ENCODE measurements at places on chromosomes 1 and 21.
A peak's percentile ranks its signal among the peaks of the same experiment; 100 is the strongest.

DNA sequence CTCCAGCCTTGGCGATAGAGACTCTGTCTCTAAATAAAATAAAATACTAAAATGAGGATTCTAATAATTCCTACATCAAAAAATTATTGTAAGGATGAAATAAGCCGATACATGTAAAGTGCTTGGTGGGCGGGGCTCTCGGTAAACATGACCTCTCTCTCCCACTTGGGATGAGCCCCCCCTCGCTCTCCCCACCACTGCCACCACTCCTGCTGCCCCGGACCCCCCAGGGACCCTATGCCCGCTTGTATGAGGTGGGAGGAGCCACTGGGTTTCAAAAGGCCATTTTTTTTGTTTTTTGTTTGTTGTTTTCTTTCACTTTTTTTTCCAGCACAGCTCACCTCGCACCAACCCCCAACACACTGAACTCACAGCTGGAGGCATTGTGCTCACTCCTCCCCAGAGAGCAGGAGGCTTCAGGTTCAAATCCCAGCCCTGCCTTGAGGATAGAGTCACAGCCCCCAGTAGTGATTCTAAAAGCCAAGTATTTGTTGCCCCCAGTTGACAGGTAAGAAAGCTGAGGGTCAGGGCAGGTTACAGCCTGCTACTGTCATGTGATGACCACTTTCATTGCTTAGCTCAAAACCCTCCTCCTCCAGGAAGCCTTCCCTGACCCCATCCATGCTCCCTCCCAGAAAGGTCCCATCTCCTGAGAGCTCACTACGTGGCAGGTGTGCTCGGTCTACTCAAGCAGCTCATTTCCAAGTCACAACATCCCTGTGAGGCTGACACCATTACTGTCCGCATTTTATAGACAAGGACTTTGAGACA is 4.2 kb downstream of the SDC3 start:
- DNase-seq, result no peak

DNA sequence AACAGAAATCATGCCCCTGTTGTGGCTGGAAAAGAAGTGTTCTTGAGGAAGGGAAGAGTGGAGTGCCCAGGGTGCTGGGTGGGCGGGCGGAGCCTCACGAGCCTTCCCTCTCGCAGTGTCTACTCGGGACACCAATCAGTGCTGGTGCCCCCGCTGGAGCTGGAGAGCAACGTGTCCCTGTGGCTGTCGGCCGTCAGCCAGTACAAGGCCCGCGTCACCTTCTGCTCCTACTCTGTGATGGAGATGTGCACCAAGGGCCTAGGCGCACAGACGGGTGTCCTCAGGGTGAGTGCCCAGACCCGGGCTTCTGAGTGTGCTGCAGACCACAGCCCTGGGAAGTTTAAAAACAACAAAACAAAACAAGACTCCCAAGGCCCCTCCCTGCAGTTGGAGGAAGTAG is 47.4 kb downstream of the S100B start:
- DNase-seq, result no peak

- no peak for DNase-seq
These were observed 291.6 kb downstream of the SMYD3 start for GRCh38 chr1:246215510-246215903.

DNA sequence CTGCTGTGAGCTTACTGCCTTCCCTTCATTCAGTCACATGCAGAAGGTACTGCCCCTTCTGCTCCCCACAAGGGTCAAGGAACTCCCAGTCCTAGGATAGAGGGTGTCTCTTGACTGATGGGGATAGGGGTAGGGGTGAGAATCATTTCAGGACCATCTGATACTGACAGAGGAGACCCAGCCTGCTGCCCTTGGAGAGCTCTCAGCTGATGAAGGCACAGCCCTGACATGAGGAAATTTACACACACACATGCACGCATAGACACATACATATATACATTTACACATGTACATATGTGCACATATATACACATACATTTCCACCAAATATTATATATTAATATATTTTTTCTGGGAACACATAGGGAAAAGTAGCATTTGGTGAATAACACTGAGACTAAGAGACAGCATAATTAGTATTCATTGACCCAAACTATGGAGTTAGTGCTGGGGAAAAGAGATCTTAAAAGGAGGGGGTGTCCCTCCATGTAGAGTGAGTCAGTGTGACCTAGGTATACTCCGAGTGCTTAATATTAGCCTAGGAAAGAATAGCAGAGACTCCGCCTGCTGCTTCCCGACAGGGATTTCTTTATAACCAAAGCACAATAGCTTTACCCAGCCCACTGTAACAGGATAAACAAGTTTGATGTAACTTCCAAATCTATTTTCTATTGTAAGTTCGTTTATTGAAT is 27.6 kb upstream of the HHAT start:
- DNase-seq, result no peak

GRCh38 chr1:97033949-97034348 is 312.4 kb downstream of the PTBP2 start:
- DNase-seq, result no peak

GRCh38 chr1:60170709-60171108 is 97.1 kb upstream of the C1orf87 start:
- DNase-seq, result no peak

DNA sequence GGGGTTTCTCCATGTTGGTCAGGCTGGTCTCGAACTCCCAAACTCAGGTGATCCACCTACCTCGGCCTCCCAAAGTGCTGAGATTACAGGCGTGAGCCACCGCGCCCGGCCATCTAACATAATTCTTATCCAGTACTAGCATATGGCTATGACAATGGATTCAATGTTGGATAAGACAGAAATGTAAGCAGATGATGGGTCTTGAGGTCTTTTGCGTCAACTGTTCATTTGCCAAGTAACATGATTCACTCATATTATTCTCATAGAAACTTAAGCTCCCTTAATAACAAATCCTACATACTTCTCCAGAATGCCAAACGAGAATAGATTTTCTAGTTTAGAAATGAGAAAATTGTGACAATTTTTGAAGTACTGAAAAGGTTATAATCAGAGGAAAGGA is 170.3 kb downstream of the RGS7 start:
- DNase-seq, result no peak

DNA sequence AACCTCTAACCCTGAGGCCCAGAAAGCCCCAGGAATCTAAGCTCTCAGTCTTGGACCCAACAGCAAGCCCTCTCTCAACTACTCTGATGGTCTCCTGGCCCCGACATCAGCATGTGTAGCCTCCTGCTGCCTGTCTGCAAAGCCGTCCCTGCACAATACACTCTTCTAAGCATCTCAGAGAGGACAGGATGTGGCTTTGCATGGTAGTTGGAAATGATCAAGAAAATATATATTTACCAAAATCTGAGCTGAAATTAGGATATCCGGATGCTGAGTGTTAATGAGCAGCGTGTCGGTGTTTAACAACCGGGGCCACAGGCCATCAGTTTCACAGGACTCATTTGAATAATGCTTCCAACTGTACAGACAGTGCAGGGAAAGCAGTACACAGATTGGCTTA is 59.1 kb upstream of the SIM2 start:
- DNase-seq, result no peak

- no peak for DNase-seq
These were observed 69.6 kb downstream of the SDCCAG8 start for GRCh38 chr1:243325305-243325890.

DNA sequence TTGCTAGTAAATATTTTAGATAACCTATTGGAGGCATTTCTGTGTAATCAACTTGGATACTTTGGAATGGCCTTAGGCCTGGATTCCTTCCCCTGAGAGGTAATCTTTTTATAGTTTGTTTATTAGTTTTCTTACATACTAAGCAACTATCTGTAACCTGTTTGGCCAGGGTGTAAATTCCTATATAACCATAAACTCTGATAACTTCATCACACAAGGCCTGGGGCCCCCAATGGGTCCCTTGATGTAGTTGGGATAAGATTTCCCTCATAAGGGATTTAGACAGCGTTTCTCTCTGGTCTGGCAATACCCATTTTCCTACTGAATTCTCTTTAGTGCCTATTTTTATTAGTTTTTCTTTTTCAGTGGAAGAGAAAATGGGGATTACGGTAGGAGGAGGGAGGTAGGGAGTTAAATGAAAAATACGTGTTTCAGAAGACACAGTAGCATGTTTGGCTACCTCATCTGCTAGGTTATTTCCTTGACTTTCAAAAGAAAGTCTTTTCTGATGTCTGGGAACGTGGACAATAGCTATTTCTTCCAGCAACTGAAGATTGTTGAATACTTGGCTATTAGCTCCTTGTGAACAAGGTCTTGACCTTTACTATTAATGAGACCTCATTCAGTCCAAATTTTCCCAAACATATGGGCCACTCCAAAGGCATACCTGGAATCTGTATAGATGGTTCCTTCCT is 7.4 kb upstream of the AADACL3 start:
- DNase-seq, result no peak

GRCh38 chr1:42940851-42941639 is 17.6 kb downstream of the SLC2A1 start:
- DNase-seq, result no peak

DNA sequence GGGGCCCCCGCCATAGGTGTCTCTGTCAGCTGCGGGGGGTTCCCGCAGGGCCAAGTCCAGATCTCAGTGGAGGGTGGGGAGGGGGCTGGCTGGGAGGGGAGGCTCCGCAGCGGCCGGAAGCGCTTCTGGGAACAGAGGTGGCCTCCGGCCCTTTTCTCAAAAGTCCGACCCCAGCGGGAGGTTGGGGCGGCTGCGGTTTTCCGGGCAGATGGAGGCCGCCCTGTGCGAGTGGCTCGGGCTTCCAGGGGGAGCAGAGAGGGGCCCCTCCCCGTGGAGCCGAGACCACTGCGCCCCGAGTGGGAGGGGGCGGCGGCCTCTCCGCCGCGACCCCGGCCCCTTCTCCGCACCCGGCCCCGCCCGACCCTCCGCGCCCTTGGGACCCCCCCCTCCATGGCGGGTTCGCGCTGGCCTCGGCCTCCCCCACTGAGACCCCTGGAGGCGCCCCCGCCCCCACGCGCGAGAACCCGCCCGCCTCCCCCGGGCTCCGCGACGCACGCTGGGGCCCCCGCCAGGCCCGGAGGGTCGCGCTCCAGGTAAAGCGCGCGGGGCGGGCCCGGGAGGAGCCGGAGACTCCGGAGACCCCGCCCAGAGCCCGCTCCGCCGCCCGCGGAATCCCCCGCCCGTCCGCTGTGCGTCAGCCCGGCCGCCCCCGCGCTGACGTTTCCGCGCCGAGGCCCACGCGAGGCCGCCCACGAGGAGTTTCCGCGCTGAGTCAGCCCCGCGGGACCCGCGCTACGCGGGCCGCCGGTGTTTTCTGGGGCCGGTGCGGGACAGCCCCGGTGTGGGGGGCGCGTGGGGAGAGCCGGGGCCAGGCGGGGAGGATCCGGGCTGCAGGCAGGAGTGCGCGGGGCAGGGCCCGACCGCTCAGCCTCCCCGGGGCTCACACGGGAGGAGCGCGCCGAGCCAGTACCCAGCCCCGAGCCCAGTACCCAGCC is 5.2 kb downstream of the TNFRSF18 start:
- DNase-seq, result peak; percentile 88

DNA sequence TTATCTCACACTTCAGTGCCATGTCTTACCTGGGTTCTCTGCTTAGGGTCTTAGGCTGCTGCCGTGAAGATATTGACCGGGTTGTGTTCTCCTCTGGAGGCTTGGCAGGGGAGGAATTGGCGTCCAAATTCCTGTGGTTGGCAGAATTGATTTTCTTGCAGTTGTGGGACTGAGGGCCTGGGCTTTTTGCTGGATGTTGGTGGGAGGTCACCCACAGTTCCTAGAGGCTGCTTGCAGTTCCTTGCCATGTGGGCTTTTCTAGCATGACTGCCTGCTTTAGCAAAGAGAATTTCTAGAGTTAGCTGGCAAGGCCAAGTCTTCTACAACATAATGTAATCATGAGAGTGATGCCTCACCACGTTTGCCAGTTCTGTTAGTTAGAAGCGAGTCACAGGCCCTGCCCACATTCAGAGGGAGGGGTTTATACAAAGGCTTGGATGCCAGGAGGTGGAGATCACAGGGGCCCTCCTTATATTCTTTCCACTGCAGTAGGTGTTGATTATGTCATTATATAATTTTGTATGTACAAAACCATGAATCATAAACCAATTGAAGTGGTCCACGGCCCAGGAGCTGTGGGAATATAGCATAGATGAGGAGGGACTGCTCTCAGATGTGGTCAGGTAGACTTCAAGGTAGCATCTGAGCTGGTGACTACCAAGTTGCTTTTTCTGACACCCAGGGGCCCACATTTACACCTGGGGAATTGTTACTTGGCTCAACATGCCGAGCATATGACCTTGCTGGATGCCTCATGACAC is 6.6 kb downstream of the UBL4B start:
- DNase-seq, result no peak

- DNase-seq, result no peak
These were observed 117.5 kb downstream of the PRDM16 start for GRCh38 chr1:3186526-3186921.

GRCh38 chr1:67833602-67833940 is 304 bp upstream of the GNG12 start:
- no peak for DNase-seq

DNA sequence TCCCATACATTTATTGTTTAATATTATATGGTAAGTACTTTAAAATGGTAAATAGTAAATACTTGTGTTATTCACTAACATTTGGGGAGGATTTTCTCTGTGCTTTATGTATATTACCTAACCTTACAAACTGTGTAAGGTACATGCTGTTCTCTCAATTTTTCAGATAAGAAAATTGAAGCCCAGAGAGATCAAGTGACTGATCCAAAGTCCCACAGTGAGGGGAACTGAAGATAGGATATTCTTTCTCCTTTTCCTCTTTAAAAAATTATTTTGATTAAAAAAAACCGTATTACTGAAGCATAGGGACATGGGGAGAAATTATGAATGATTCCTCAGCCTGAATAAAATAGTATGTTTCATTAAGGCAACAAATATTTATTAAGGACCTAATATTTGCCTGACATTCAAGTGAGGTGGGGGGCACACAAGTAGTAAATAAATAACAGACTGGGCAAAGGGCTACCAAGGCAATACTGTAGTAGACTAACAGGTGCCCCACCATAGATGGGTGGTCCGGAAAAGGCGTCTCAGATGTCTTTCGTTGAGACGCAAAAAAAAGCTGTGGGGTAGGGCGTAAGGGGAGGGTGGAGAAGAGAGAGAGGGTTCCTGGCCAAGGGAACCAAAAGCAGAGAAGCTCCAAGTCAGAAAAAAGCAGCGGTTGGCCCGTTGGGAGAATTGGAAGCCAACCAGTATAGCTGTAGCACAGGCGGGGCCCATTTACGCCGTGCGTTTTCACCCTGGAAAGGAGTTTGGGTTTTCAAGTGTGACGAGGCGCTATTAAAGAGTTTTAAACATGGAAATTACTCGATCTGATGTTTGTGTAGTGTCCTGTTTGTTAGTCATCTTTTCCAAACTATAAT is 944 bp upstream of the AGO3 start:
- DNase-seq, result peak; percentile 16

- DNase-seq, result no peak
These were observed 32.4 kb upstream of the CYP4A22 start for GRCh38 chr1:47104816-47105215.

GRCh38 chr1:39653546-39654031 is 14.1 kb upstream of the HEYL start:
- peak; percentile 53 for DNase-seq

DNA sequence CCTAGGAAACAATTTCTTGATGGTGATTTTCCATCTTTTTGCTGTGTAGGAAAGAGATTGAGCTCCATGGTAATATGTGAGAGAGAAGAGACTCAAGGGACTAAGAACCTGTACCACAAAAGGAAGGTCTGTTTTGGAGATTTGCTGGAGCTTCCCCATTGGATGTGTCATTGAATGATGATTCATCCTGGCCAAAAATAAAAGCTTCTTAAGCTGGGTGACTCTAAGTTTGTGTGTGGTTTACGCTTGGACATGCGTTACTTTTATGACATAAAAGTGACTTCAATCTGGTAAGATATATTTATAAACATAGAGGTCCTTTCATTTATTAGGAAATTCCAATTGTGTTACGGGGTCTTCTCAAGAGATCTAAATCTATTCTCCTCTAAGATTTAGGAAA is 17.4 kb upstream of the IL19 start:
- DNase-seq, result no peak

GRCh38 chr1:3193811-3194210 is 124.8 kb downstream of the PRDM16 start:
- DNase-seq, result no peak

All from activated B cell treated with CpG ODN at 0.5 μM for 24 hours (primary cell).